ENCODE measurements at places on chromosomes 16 and 17.

GRCh38 chr17:2047590-2047989, 5.8 kb downstream of the OVCA2 start:
- no peak for DNase-seq

DNA sequence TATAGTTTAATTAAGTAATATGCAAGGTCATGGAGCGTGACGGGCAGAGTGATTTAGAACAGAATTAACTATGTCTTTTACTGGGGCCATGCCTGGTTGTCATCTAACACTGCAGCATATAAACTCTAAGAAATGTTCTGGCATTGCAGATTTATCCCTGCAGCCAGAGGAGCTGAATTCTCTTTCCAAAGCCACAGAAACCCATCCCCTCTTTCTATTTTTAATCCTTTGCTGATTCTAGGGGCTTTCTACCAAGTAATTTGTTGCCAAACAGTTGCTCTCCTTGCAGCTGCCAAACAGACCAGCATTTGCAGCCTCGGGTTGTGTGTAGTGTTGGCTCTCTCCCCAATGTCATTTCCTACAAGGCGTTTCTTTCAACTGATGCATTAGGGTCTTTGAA, 243.2 kb upstream of the MON1B start:
- no peak for DNase-seq

GRCh38 chr17:6512552-6512951, 43.8 kb downstream of the PITPNM3 start:
- no peak for DNase-seq

DNA sequence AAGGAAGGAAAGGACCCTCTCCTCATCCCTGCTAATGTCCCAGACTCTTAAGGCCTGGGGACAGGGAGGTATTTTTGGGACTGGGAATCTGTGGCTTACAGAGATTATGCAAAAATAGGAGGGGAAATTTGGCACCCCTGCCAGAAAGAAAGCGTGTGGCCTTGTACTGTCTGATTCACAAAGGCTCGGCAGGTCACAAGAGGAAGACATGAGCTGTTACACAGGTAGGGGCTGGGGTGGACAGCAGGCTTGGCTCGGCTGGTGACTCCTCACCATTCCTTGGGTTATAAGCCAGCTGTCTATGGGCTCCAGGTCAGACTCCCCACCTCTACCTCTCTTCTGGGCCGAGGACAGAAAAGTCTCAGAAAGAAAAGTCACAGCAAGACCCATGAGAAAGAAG, 20.7 kb upstream of the SREBF1 start:
- DNase-seq: no peak

- no peak for DNase-seq
Measured at GRCh38 chr16:4372001-4372577, 441 bp downstream of the VASN start.

DNA sequence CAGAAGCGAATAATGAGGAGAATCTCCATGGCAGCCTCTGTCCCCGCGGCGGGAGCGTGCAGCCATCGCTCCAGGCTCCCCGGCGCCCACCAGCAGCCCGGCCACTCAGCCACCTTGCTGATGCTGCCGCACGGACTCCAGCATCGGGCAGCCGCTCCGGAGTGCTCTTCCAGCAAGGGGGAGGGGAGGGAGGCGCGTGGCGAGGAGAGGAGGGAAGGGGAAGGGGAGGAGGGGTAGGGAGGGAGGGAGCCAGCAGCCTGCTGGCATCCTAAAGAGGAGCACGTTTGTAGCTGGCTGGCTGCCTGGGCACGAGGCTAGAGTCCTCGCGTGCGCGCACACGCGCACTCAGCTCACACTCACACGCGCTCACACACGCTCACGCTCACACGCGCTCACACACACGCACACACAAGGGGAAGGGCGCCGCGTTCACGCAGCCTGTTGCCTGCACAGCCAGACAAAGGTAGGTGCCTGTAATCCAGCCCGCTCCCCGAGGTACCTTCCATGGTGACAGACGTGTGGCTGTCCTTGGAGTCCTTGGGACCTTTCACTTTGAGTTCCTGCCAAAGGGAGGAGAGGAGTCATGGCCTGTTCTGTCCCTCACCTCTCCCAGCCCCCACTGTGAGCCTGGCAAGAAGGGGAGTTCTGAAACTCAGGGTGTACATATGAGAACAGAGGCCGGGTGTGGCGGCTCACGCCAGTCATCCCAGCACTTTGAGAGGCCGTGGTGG, 82.1 kb downstream of the TIMM22 start:
- DNase-seq: no peak

- DNase-seq: no peak
Measured at GRCh38 chr17:55694286-55694910, 28.3 kb downstream of the TMEM100 start.

GRCh38 chr16:87246269-87247065, 70.7 kb downstream of the C16orf95 start:
- DNase-seq: no peak

DNA sequence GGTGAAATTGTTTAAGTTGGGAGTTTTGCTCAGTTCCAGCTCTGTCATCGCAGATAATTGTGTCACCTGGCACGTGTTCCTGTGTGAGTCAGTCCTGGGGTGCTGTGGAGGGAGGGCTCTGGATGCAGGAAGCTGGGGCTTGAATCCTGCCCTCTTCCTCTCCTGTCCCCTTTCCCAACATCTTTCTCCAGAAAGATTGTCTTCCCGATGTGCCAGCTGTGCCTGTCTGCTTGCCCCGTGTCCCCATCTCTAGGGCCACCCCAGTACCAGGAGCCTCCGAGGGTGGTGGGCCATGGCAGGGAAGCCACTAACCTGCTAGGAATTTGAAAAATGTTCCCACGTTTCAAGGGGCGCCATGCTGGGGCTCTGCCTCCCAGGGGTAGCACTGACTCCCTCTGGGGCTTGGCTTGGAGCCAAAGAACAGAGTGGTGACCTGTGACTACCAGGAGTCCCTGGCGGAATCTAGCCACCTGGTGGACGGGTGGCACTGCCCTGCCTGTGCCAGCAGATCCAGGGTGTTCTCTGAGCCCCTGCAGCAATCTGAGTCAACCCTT, 198.1 kb downstream of the ENGASE start:
- no peak for DNase-seq

DNA sequence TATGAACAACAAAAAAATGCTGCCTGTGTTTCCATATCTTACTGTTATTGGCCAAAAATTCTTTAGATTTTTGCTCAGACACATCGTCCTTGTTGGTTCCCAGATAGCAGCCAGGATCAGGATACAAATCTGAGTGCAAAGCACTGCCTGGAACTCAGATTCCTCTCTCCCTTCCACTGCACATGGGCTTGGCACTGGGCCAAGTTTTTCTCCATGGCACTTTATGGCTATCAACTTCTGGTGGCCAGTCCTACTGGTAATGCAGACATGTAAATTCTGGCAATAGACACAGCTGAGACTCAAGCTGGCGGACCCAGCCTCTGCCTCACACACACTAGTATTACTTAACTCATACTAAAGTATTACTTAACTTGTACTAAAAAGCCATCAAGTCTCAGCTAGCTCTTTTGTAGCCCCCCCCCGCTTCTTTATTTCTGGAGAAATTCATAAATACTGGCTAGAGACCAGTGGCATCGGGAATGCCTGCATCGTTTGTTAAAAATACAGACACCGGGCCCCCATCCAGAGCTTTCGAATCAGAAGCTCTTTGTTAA, 181.2 kb upstream of the COX10 start:
- DNase-seq: no peak

- DNase-seq: no peak
Measured at GRCh38 chr16:14454391-14454790, 175.7 kb downstream of the PARN start.

GRCh38 chr16:23901178-23902033, 65.6 kb downstream of the PRKCB start:
- no peak for DNase-seq

- DNase-seq: no peak
Measured at GRCh38 chr16:72199761-72200337, 27.9 kb upstream of the PMFBP1 start.

GRCh38 chr17:17712268-17712924, 31.1 kb downstream of the RAI1 start:
- DNase-seq: no peak

DNA sequence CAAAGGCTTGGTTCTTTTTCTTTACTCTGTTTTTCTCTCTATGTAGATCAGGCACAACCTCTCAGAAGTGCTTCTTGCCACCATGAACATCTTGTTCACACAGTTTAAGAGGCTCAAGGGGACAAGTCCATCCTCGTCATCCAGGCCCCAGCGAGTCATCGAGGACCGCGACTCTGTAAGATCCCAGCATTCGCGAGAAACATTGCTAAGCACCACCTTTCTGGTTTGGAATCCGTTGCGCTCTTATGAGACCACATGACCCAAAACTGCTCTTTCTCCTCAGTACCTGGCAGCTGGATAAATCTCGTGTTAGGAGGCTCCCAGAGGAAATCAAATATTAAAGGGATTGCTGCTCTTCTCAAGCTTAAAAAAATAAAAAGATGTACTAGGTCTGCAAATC, 23.3 kb upstream of the SLC12A3 start:
- DNase-seq: no peak

- no peak for DNase-seq
Measured at GRCh38 chr17:71430281-71430680, 690.5 kb upstream of the SOX9 start.

GRCh38 chr17:72175787-72176515, 55.1 kb downstream of the SOX9 start:
- no peak for DNase-seq

GRCh38 chr16:50425648-50426047, 56.9 kb upstream of the BRD7 start:
- no peak for DNase-seq

DNA sequence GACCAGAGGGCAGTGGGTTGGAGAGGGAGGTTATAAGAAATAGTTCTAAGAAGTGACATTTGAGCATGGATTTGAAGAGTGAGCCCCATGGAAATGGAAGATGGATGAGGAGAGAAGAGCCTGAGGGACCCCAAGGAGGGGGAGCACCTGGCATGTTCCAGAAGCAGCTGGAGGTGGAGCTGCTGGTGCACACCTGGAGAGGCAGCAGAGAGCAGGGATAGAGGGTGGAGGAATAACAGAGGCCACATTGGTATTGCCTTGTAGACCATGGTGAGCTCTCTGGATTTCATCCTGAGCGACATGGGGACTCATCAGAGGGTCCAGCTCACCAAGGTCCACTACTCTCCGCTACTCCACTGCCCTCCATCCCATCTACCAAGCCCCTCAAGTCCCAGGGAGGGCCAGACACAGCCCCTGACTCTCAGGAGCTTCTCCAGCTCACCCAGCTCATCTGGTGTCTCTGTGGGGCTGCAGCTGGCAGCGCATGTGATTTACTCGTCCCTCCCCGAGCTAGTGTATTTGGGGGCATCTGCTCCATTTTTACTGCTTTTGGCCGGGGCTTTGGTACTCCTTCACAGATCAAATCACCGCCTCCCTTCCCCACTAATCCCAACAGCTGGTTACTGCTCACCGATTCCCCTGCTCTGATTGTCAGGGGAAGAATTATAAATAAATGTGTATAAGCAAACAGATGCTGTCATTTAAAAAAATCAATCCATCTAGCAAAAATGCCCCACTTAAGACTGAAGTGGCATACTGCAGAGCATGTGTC, 22.1 kb upstream of the KDM8 start:
- peak; percentile 96 for DNase-seq

Data from NCI-H524 treated with DMSO at 0.1 percent for 48 hours (cell line).